ENCODE measurements at places on chromosomes 11 and 22. TPM values are rescaled to one million over a fixed set of nuclear protein-coding genes. Genes with fewer than 3 reads are reported as not detected.

ANGPTL5 gene
- not detected for total RNA-seq

DEPDC7 gene
- 12.2 TPM for total RNA-seq

CDHR5 gene
- not detected for total RNA-seq

DBX1 gene
- not detected for total RNA-seq

TMEM126B gene
- 44.5 TPM for total RNA-seq

OR51E1 gene
- not detected for total RNA-seq

C11orf58 gene
- total RNA-seq = 116 TPM

WNT7B gene
- total RNA-seq = not detected

IFITM1 gene
- 187 TPM for total RNA-seq

CD3G gene
- not detected for total RNA-seq

C11orf16 gene
- not detected for total RNA-seq

SCGB2A2 gene
- total RNA-seq = not detected

GUCY1A2 gene
- 9.2 TPM for total RNA-seq

PRR5 gene
- 35.0 TPM for total RNA-seq

TCN1 gene
- total RNA-seq = not detected

TOLLIP gene
- 43.6 TPM for total RNA-seq

RFPL1 gene
- not detected for total RNA-seq

C11orf21 gene
- total RNA-seq = 0.36 TPM

CLDN5 gene
- not detected for total RNA-seq

BACE1 gene
- 39.3 TPM for total RNA-seq

KCNJ1 gene
- total RNA-seq = not detected

DERL3 gene
- 0.36 TPM for total RNA-seq

MYO7A gene
- total RNA-seq = not detected

NXPE4 gene
- total RNA-seq = not detected

VWCE gene
- total RNA-seq = 3.4 TPM

SYT8 gene
- 1.1 TPM for total RNA-seq

MUC6 gene
- total RNA-seq = not detected

CECR2 gene
- total RNA-seq = not detected

Measured in hair follicle dermal papilla cell (primary cell).